Fibroblast of upper back skin (primary cell): ENCODE measurements at places on chromosomes 5 and 9.

DNA sequence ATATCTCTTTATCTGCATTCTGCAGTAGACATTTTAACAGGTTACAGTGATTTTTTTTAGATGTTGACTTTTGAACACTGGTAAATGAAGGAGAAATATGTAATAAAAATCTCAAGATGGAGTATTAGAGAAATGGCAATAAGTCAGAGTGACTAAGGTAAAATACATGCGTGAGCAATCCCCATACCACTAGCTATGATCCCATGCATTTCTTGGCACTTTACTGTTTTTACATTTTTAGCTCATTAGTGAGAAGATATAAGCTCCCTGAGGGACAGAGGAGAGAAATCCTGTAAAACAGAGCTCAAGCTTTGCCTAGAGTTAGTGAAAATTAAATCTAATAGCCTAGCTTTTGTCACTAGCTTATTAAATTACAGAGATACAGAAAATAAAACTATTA, 181.9 kb upstream of the TRPM3 start:
- peak; percentile 85 for DNase-seq

DNA sequence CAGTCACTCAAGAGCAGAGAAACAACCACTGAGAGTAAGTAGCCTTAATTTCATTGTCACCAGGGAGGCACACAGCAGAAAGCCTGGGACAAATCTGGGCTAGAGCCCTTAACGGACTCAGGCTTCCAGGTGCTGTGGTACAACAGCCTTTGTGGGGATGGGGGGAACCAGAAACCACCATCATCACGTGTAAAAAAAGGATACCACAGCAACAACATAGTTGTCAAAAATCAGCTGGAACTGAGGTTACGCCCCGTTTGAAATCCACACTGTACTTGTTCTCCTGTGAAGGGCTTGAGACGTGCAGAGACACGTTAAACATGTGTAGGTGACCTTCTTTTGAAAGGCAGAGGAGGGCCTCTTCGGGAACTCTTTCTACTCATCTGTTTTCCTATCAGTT, 16.6 kb upstream of the PLPP1 start:
- DNase-seq: no peak

GRCh38 chr5:40312205-40312604, 367.5 kb upstream of the PTGER4 start:
- no peak for DNase-seq

GRCh38 chr9:130017076-130017475, 25.9 kb downstream of the FNBP1 start:
- DNase-seq: no peak

DNA sequence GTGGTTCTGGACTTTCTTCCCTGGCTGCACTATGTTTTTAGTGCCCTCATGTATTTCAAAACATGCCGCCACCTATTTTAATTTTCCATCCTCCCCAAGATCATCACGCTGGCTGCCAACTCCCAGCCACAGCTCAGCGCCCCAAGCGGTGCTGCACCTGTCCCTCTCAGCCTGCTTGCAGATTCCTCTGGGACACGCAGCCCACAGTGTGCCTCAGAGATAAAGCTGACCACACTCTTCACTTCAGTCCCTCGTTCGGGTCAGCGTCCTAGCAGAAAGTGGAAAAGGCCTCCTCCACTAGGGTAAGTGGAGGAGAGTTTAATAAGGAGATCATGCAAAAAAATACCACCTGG, 56.2 kb upstream of the CKS2 start:
- no peak for DNase-seq

DNA sequence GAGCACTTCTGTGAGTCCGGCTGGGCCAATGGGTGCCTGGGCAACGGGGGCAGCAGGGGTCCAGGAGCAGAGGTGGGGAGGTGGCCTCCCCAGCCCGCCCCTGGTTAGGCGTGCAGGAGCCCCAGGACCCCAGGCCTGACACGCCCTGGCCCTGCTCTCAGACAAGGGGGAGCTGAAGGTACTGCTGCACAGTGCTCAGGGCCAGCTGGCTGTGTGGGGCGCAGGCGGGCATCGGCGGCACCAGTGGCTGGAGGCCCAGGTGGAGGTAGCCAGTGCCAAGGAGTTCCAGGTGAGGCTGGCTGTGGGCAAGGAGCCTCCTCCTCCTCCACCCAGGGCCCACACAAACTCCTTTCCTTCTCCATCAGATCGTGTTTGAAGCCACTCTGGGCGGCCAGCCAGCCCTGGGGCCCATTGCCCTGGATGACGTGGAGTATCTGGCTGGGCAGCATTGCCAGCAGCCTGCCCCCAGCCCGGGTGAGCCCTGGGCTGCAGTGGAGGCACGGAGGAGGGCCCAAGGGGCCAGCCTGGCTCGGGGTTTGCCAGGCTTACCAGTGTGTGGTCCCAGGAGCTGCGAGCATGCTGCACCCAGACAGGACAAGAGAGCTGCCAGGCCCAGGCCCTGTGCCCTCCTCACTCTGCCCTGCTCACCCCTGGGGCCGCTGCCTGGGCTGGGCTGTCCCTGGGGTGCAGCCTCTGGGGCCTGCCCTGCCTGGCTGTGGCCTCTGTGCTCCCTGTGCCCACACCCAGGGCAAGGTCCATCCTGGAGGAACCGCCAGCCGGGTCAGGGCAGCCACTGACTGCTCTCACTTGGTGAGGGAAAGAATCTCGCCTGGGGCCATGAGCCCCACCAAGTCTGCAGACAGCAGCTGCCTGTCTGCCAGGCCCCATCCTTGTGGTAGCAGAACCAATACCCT, 7.0 kb downstream of the MAMDC4 start:
- DNase-seq: no peak
